ENCODE measurements at places on chromosomes 3 and 15.

DNA sequence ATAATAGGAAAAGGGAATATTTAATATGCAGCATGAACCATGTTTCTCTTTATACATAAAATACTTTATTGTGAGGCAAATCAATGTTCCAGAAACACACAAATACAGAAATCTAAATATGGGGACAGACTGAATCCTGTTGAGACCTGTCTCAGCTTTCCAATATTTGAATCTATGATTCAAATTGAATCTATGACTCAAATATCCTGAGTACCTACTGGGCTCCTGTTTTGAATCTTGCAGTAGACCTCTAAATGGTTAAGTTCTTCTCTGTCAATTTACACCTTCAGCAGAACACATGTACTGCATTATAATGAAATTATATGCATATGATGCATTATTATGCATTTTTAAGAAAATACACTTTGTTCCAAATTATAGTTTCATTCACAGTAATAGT, 143.2 kb upstream of the PLXND1 start:
- no peak for DNase-seq

- no peak for DNase-seq
These were observed 805.8 kb downstream of the NAALADL2 start for GRCh38 chr3:175664911-175665310.

- no peak for DNase-seq
These were observed 42.4 kb upstream of the VPS8 start for GRCh38 chr3:184769382-184770170.

- no peak for DNase-seq
These were observed 15.7 kb upstream of the RPLP1 start for GRCh38 chr15:69436951-69437350.

DNA sequence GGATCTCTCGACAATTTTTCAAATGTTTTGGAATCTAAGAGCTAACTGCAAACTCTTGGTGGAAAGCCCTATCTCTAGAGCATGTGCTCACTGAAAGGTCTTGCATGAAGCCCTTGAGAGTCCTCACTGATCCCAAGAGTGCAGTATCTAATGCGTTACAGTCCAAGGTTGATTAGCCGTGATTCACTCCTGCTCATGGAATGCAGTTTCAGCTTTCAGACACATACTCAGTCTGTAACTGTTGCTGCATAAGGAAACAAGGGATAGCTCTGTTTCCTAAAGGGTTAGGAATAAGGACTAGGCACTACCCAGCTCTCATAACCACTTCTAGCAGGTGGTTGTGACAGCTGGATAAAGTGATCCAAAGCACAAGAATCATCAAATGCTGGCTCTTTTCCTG, 687.4 kb upstream of the CFAP20DC start:
- DNase-seq: no peak

DNA sequence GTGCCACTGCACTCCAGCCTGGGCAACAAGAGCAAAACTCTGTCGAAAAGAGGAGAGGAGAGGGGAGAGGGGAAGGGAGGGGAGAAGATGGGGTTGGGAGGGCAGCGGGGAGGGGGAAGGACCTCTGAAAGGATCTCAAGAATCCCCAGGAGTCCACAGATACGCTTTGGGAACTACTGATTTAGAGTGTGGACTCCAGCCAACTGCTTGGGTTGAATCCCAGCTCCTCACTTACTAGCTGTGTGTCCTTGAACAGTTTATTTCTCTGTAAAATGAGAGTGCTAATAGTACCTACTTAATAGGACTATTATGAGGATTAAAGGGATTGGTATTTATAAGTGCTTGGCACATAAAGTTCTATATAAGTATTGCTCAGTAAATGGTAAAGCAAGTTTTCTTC, 45.0 kb upstream of the FAH start:
- DNase-seq: no peak

DNA sequence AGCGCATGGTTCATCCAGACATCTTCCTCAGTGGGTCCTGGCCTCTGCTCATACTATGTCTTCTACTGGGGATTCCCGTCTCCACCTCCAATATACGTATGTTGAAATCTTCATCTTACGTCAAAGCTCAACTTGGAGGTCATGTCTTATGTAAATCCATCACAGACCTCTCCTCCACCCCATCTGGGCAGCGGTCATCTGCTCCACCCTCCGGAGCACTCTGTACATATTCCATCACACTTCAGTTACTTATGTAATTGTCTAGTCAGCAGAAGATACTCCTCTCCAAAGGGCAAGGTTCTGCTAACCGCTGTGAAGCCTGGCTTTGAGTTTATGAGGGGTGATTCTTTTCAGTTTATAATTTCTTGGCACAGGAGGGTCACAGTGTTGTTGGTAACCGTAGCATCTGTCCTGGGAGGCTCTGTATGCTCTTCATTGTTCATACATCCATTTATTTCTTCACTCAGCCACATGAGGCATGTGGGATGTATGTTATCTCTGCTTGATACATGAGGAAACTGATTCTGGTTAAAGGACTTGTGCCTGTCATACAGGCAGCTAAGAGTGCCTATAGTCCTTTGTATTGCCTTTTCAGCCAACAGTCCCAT, 22.1 kb downstream of the MAP2K1 start:
- DNase-seq: no peak

DNA sequence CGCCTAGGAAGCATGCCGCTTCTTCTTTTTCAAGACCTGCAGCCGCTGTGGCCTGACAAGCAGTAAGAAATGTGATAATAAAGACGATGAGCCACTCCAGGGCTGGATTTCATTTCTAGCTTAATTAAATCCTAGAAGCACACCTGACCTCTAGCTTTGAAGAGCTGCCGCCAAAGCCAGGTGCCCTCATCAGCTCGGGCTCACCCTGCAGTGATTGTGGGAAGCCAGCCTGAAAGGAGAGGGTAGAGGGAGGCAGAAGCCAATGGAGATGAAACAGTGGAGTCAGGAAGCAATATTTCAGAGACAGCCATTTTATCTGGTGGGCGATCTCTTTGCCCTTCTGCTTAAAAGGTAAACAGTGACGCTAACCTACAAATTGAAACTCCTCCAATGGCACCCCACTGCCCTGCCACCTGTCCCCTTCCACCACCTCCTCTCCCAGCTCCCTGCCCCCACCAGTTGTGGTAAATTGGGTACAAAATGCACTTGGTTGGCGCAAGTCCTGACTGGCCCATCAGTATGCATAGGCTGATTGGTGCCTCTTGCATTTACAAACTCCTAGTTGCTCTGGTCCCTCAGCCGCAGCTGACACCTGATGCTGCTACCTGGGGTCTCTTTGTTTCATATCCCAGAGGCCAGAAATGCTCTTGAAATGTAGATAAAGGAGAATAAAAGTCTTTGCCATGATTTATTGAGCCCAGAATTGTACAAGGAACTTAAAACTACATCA, 385.3 kb downstream of the PDCD6IP start:
- DNase-seq: no peak

DNA sequence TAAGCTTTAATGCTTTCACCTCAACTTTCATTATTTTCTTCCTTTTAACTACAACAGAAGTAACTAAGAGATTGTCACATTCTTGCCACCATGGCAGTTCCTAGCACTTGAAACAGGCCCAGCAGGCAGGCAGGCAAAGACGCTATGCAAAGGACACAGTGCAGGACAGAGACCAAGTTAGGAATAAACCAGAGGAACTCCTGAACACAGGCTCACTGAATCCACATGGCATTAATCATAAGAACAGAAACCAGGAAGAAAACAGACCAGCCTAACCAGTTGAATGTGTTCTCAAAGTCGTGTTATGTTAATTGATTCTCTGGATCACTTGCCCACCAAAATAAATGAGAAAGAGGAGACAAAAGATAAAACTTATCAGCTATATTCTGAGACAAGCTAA, 397.6 kb downstream of the TBL1XR1 start:
- no peak for DNase-seq

- DNase-seq: no peak
These were observed 26.7 kb upstream of the FILIP1L start for GRCh38 chr3:100140976-100141375.

DNA sequence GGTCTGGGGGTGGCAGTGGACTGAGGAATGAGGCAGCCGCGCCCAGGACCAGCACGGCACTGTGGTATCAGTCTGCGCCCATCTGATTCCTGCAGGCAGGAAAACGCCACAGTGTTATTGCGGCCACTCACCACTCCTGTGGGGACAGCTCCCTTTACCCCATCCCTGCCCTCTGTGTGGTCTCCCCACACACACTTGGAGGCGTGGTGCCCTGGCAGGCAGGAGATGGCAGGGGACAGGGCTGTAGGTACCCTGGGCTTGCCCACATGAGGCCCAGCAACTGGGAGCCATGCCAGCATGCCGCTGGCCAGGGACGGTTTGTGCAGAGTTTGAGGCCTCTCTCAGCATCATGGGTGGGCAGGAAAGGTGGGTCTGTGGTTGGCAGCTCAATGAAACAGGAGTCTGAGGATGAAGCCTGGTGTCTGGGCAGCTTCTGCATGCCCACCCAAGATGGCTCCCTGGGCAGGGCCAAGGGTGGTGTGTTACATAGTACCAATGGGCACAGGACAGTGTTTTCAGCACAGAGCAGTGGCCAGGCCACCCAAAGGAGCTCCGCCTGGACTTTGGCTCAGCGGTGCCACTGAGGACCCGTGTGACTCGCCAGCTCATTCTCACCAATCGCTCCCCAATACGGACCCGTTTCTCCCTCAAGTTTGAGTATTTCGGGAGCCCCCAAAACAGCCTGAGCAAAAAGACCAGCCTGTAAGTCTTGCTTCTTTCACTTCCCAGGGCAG, 27.2 kb downstream of the ACAA1 start:
- no peak for DNase-seq

GRCh38 chr15:46460431-46461094, 825.7 kb downstream of the SQOR start:
- no peak for DNase-seq

- DNase-seq: no peak
These were observed 1334.4 kb upstream of the ALCAM start for GRCh38 chr3:104032283-104032682.

DNA sequence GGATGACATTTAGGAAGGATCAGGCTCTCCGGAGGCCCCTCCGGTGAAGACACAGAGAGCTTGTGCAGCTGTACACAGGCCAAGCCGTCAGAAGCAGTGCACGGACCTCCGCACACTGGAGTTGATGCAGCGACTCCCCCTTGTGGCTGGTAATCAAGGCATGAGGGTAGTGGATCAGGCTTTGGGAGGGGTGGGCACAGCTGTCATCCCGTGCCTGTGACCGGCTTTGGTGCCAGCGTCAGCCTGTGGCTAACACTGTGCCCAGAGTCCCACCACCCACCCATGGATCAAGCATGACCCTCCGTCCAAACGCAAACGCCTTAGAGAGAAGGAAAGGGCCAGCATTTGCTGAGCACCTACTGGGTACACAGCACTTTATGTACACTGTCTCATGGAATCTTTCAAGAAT, 8.2 kb upstream of the GRIP2 start:
- DNase-seq: no peak

GRCh38 chr3:111592936-111593335, 2.2 kb downstream of the ZBED2 start:
- DNase-seq: no peak

DNA sequence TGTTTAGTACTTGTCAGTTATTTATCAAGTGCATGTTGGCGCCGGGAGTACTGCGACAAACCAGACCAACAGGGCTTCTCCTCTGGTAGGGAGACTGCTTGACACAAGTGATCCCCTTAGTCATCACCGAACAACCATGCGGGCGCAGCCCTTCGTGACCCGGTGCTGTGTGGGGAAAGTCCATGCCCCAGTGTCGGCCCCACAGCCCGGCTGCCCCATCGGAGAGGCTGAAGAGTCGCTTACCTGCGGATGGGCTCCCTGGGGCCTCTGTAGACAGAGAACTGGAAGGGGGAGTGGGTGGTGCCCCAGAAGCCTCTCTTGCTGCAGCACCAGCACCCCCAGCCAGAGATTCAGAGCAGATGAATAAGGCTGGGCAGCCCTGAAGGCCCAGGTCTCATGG, 90.3 kb upstream of the PRR23E start:
- no peak for DNase-seq

DNA sequence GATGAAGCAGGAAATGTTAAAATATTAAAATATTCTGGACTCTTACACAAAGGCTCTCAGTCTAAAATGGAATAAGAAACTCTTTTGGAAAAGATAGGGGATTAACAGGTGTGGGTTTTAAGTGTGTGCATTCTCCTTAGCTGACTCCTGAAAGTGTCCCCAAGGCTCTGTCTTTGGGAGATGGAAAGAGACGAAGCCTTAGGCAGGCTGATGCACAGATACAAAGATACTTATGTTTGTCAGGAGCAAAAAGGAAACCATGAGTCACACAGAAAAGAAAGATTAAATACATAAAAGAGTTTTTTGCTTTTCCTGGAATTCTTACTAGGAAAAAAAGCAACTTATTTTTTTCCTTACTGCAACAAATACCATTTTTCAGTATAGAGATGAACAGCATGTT, 23.8 kb upstream of the ABI3BP start:
- no peak for DNase-seq

DNA sequence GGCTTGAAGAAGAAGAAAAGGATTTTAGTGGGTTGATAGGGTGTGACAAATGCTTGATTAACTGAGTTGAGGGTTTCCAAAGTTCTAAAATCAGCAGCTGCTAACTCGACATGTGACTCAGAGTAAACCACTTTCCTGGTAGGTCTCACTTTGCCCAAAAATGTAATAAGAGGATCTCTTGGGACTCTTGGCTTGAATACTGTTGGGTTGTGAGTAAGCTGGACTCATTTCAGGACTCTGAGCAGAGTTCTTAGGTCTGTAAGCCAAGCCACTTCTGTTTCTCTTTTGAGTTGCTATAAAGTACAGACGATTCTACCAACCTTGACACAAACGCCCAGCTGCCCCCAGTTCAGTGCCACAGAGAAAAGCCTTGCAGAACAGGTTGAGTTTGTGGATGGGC, 241.1 kb downstream of the ZNF621 start:
- DNase-seq: no peak

DNA sequence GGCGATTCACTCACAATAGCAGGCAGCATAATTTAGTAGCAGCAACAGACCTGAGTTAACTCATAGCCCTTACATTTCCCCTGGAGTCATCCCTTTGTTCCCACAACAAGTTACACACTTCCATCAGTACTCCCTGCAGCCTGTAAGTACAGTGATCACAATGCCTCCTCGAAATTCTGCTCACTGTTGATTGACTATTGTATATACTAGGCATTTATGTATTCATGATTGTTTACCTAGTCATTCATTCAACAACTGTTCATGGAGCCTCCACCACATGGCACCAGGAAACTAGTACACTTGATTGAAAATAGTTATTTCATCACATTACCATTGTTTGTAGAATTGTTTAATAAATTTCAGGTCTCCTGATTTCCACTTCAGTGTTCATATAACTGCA, 71.4 kb upstream of the P3H2 start:
- DNase-seq: no peak

DNA sequence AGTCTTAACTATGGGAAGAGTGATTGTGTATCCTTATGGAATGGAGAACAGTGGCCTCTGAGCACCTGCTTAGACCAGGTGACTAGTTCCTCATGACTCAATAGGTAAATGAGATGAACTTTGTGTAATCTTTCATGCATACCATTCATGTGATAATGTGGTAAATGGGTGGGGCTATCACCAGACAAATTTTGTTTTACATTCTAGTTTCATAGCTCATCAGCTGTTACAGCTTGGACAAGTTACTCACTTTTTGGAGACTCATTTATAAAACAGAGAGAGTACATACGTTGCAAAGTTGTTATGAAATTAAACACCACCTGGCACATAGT, 103.7 kb upstream of the TGFBR2 start:
- DNase-seq: no peak
